ENCODE measurements at places on chromosomes 7 and 10.
A peak's percentile ranks its signal among the peaks of the same experiment; 100 is the strongest.

- no peak for DNase-seq
Observed at GRCh38 chr10:22042557-22043326, 39.2 kb upstream of the DNAJC1 start.

GRCh38 chr10:33697016-33697415 lies 362.5 kb upstream of the NRP1 start:
- DNase-seq = no peak

DNA sequence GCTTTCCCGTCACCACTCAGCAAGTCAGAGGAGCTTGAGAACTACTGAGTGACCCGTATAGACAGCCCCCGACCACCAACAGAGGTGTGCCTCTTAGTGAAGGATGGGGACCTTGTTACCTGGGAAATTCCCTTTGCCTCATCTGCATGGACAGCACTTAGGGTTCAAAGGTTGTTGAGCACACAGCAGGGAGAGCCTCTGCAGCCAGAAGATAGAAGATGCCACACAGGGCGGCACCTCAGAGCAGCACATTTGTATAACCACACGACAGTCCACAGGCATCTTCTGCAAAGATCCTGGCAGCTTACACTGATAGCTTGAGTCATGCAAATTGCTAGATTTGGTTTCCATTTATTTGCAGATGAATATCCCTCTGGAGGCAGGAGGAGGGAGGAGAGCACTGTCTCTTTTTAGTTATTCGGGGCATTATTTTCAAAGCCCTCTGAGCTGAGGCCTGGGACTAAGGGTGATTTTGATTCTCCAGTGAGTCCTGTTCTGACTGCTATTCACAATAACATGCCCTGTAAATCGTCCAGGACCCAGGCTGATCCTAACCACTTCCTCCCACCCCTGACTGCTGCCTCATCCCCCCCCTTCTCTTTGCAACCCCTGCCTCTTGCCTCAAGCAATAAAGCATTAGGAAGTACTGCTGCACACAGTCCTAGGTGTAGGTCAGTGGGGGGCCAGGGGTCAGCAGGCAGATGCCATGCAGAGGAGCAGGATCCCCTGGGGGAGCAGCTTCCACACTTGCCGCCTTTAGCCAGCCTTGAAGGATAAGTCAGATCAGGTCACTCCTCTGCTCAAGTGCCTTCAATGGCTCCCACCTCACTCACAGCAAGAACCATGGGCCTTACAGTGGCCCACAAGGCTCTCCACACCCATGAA lies 24.6 kb upstream of the INMT start:
- DNase-seq = peak; percentile 20

GRCh38 chr10:89159761-89160160 lies 47.4 kb downstream of the CH25H start:
- DNase-seq = no peak

All from stimulated activated CD4-positive, alpha-beta T cell treated with anti-CD3 and anti-CD28 coated beads, Interleukin-2, amount 100 ng/mL, for 48 hours (primary cell).